ENCODE measurements at places on chromosomes 3 and 15. TPM values are rescaled to one million over a fixed set of nuclear protein-coding genes. Genes with fewer than 3 reads are reported as not detected.

DNA sequence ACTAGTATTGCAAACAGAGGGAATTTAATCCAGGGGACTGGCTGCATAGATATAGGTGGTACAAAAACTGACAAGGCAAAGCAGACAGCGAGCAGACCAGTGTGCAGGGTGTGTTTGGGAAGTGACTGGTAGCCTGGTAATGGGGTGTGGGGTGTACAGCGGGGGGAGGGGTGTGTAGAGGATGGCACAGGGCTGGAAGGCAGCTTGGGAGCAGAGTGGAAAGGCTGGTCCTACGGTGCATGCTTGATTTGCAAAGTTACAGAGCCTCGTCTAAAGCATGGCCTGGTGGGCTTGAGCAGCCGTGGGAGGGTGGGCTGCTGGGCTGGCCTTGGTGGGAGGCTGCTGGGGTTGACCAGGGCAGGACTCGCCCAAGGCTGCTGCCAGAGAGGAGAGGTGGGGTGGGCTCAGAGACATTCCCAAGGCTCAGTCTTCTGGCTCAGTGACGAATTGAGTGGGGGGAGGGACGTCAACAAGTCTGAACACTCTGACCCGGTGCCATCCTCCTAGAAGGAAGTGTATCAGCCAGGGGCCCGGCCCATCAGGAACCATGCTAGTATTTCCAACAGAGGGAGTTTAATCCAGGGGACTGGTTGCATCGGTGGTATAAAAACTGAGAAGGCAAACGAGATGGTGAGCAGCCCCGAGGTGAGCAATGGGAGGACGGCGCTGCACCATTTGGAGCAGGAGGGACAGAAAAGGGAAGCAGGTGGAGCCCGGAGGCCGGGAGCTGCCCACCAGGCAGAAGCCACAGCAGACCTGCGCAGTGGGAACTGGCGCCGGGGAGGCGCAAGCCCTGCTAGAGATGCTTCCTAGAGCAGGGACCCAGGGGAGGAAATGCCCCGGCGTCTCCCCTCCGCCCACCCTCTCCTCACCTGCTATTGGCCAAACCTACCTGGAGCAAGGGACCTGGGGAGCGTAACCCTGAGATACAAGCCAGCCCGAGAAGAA is 29.2 kb downstream of the CPN2 start:
- DNase-seq: no peak
- peaks cover 44% of the 10 kb centered on the region for H3K4me1 ChIP-seq
- no peak overlapping the region for H3K4me3 ChIP-seq
- peaks cover 3% of the 10 kb centered on the region for H3K36me3 ChIP-seq
- no peaks in the 10 kb centered on the region for H3K27me3 ChIP-seq
- H3K27ac ChIP-seq: peak overlapping the region; percentile 99

CCDC13 gene
- total RNA-seq: 2.5 TPM

DNA sequence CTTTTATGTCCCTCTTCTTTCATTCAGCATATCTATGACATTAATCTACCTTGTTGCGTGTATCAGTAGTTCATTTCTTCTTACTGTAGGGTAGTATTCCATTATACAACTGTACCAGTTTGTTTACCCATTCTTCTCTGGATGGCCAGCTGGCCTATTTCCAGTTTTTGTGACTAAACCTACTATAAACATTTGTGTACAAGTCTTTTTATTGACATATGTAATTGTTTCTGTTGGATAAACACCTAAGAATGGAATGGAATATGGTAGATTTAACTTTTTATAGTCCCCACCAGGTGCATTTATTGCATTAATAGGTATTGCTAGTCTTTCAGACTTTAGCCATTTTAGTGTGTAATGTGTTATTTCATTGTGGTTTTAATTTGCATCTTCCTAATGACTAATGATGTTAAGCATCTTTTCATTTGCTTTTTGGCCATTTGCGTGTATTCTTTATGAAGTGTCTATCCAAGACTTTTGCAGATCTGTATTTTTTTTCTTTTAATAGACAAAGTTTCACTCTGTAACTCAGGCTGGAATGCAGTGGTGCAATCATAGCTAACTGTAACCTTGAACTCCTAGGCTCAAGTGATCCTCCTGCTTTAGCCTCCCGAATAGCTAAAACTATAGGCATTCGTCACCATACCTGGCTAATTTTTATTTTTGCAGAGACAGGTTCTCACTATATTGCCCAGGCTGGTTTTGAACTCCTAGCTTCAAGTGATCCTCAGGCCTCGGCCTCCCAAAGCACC is 41.9 kb upstream of the XRN1 start:
- no peak overlapping the region for H3K27ac ChIP-seq
- peaks cover 9% of the 10 kb centered on the region for H3K4me1 ChIP-seq
- H3K27me3 ChIP-seq: no peaks in the 10 kb centered on the region
- H3K4me3 ChIP-seq: no peak overlapping the region
- no peak for DNase-seq

MESP2 gene
- not detected for total RNA-seq

DNA sequence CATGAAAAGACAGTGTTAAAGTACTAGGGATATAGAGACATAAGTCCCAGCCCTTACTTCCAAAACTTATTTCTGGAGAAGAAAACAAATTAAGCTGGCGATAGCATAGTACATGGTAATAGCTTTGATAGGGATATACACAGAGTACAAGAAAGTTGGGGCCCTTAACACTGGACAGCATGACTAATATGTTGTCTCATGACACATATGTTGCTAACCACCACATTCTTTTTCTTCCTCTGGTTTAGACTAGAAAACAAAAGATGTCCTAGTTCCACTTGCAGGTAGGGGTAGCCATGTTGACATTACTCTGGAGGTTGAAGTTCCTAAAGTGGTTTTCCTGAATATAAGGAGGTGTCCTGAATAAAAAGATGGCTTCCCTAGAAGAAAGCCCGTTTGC is 75.3 kb downstream of the RFX7 start:
- peaks cover 23% of the 10 kb centered on the region for H3K36me3 ChIP-seq
- H3K27me3 ChIP-seq: no peaks in the 10 kb centered on the region
- H3K4me3 ChIP-seq: no peak overlapping the region
- no peak for DNase-seq

GRCh38 chr15:31255732-31256377 is 70.8 kb upstream of the KLF13 start:
- no peak overlapping the region for H3K4me3 ChIP-seq
- no peak for DNase-seq
- H3K36me3 ChIP-seq: no peaks in the 10 kb centered on the region
- H3K27me3 ChIP-seq: peaks cover 3% of the 10 kb centered on the region
- no peak overlapping the region for H3K27ac ChIP-seq

GRCh38 chr3:145055375-145056076 is 1083.9 kb downstream of the DIPK2A start:
- no peaks in the 10 kb centered on the region for H3K27me3 ChIP-seq
- peaks cover 2% of the 10 kb centered on the region for H3K4me1 ChIP-seq
- DNase-seq: no peak
- peaks cover under 1% of the 10 kb centered on the region for H3K36me3 ChIP-seq
- no peak overlapping the region for H3K4me3 ChIP-seq

- DNase-seq: no peak
- H3K36me3 ChIP-seq: no peaks in the 10 kb centered on the region
- no peak overlapping the region for H3K27ac ChIP-seq
- H3K4me1 ChIP-seq: no peaks in the 10 kb centered on the region
These were observed 49.1 kb upstream of the SPPL2A start for GRCh38 chr15:50814634-50815033.

CLRN1 gene
- not detected for total RNA-seq

GRCh38 chr15:98872774-98873173 is 134.8 kb downstream of the PGPEP1L start:
- peaks cover 13% of the 10 kb centered on the region for H3K4me1 ChIP-seq
- no peak overlapping the region for H3K27ac ChIP-seq
- H3K36me3 ChIP-seq: peaks cover 3% of the 10 kb centered on the region
- no peak overlapping the region for H3K4me3 ChIP-seq
- H3K27me3 ChIP-seq: no peaks in the 10 kb centered on the region

DNA sequence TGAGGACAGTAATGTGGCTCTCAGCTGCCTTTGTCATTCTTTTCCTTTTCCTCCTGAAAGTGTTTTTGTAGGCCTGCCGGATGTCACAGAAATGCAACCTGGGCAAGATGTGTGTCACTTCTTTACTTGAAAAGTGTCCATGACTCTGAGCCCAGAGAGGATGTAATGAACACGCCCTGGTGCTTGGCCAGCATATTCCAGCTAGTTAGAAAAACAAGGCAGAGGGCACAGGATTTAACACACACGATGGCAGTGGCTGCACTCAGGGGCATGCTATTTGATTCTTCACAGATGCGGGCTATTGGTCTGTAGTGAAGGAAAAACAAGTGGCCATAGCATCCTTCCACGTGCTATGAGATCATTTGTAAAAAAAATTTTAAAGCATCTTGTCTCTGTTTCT is 30.3 kb upstream of the PTX3 start:
- DNase-seq: no peak
- no peaks in the 10 kb centered on the region for H3K27me3 ChIP-seq
- no peaks in the 10 kb centered on the region for H3K4me1 ChIP-seq

FOXL2 gene
- total RNA-seq: 0.09 TPM

WDR72 gene
- 26.6 TPM for total RNA-seq

SLC9A9 gene
- 0.17 TPM for total RNA-seq

DNA sequence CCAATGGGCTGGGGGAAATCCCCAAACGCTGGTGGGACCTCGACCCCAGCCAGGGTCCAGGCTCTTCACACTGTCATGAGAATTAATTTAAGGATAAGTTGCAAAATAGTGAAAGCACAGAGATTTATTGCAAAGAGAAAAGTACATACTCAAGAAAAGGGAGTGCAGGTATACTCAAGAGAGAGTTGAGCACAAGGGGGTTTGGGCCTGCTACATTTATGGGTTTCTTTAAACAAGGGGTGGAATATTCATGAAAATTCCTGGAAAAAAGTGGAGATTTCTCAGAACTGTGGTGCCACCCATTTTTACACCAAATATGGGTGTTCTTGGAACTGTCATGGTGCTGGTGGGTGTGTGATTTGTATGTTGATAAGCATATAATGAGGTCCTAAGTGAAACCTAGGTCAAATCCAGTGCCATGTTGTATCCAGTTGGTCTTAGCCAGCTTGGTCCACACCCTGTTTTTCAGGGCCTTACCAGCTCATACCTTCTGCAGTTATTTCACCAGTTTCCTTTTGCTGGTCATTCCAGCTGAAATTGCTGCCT is 32.6 kb upstream of the NEO1 start:
- H3K27me3 ChIP-seq: peaks cover 7% of the 10 kb centered on the region
- H3K36me3 ChIP-seq: no peaks in the 10 kb centered on the region
- H3K27ac ChIP-seq: no peak overlapping the region
- DNase-seq: no peak
- no peak overlapping the region for H3K4me3 ChIP-seq

DNA sequence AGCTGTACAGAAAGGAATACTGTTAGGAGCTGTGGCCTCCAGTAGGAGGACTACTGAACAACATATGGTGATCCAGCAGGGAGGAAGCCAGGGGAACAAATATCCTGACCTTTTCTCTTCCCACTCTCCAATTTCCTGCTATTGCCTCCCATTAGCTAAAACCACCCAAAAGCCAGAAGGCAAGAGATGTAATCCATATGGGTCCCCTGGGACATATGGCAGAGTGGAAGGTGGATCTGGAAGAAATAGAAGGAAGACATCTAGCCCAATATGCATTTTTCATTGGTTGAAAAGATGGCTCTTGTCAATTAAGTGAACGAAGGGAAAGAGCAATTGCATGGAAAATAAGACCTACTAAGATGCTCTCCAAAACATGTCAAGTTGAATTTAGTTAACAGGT is 167.2 kb downstream of the CNTN3 start:
- no peak overlapping the region for H3K4me3 ChIP-seq
- DNase-seq: no peak

RASL12 gene
- 0.40 TPM for total RNA-seq

LYZL4 gene
- total RNA-seq: not detected

DNA sequence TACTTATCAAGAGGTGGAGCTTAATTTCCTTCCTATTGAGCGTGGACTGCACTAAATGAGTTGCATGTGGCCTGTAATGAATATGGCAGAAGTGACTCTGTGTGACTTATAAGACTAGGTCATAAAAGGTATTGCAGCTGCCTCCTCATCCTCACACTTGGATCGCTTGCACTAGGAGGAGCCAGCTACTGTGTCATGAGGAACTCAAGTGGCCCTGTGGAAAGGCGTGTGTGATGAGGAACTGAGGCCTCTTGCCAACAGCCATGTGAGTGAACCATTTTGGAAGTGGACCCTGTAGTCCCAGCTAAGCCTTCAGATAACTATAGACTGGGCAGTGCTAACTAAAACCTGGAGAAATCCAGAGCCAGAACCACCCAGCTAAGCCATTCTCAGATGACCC is 7.1 kb upstream of the SLC30A4 start:
- no peak overlapping the region for H3K27ac ChIP-seq
- no peaks in the 10 kb centered on the region for H3K27me3 ChIP-seq
- H3K36me3 ChIP-seq: no peaks in the 10 kb centered on the region
- DNase-seq: no peak
- no peak overlapping the region for H3K4me3 ChIP-seq
- H3K4me1 ChIP-seq: peaks cover 6% of the 10 kb centered on the region

DNA sequence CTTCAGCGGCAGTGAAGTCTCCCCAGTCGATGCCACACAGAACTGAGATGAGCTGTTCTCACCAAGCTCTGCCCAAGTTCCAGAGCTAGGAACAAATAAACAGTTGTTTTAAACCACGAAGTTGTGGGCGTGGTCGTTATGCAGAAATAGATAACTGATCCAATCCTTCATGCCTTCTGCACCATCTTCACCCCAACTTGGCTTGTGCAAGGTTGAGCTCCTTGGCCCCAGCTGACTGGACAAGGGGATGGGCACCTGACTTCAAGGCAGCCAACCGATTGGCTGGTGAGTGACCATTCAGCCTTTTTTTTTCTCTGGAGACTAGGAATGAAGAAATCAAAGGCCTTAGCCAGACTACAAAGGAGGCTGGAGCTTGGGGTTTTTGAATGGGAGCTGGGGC is 23.9 kb downstream of the LINGO1 start:
- H3K27ac ChIP-seq: no peak overlapping the region
- DNase-seq: no peak
- H3K4me3 ChIP-seq: no peak overlapping the region
- H3K27me3 ChIP-seq: no peaks in the 10 kb centered on the region

SLC51B gene
- not detected for total RNA-seq

TGM5 gene
- total RNA-seq: not detected

- H3K36me3 ChIP-seq: peaks cover 11% of the 10 kb centered on the region
- H3K27ac ChIP-seq: peak overlapping the region; percentile 91
- DNase-seq: no peak
These were observed 21.7 kb downstream of the TMEM43 start for GRCh38 chr3:14146381-14147065.

CFAP20DC gene
- 10.4 TPM for total RNA-seq

- H3K27ac ChIP-seq: no peak overlapping the region
- peaks cover 1% of the 10 kb centered on the region for H3K36me3 ChIP-seq
- peak overlapping the region; percentile 57 for H3K4me3 ChIP-seq
- H3K4me1 ChIP-seq: no peaks in the 10 kb centered on the region
These were observed 1.0 kb downstream of the CSPG5 start for GRCh38 chr3:47577583-47578118.

DNA sequence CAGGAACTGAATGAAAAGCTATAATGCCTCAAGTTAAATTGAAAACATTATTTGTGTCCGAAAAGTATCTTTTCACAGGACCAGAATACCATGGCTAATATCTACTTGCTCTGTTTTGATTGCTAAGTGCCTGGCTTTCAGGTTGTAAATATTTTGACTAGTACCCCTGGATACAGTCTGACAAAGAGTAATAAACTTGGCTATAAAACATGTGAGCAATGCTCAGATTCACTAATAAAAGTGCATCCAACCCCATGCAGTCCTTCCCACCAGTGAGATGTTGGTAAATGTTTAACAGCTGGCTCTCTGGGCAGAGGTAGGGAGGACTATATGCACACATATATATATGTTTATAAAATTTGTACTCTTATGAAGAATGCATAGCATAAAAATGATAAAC is 281.8 kb upstream of the TGFBR2 start:
- H3K4me3 ChIP-seq: no peak overlapping the region
- H3K27ac ChIP-seq: no peak overlapping the region
- DNase-seq: no peak
- H3K4me1 ChIP-seq: peaks cover 5% of the 10 kb centered on the region

MESP1 gene
- total RNA-seq: 0.50 TPM

CASR gene
- 2.5 TPM for total RNA-seq
